ENCODE measurements at places on chromosomes 7 and 10.

DNA sequence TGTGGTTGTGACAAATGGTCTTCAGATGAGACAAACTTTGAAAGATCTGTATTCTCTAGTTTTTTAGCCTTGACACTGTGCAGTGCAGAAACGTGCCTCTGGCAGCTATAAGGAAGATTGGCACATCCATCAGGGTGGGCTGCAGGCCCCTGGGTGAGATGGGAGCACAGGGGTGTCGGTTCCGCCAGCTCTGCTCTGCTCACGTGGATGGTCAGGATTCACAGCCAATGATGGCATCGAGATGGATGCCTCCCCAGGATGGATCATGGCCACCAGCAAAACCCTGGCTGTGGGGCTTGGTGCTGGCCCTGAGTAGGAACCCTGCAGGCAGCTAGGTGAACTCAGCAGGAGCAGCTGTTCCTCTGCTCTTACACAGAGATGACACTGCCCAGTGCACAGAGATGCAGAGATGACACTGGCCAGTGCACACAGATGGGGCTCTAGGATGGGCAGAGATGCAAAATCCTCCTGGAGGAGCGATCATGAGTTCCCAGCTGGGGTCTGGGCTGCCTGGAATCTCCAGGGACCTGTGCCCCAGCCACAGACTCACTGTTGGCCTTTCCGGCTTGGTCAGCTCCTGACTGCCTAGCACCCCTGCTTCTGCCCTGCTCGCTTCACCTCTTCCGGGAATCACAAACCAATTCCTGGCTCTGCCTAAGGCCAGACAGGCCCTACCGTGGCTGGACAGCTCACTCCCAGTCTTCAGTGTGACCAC is 185.9 kb downstream of the TCERG1L start:
- DNase-seq, result no peak

- no peak for DNase-seq
Measured at GRCh38 chr10:97564776-97565175, 7.8 kb upstream of the ANKRD2 start.

GRCh38 chr10:11345224-11346054 is 266.0 kb downstream of the USP6NL start:
- DNase-seq, result no peak

GRCh38 chr7:44988701-44989100 is 9.9 kb upstream of the MYO1G start:
- no peak for DNase-seq

GRCh38 chr10:6292741-6293151 is 90.0 kb downstream of the PFKFB3 start:
- no peak for DNase-seq

DNA sequence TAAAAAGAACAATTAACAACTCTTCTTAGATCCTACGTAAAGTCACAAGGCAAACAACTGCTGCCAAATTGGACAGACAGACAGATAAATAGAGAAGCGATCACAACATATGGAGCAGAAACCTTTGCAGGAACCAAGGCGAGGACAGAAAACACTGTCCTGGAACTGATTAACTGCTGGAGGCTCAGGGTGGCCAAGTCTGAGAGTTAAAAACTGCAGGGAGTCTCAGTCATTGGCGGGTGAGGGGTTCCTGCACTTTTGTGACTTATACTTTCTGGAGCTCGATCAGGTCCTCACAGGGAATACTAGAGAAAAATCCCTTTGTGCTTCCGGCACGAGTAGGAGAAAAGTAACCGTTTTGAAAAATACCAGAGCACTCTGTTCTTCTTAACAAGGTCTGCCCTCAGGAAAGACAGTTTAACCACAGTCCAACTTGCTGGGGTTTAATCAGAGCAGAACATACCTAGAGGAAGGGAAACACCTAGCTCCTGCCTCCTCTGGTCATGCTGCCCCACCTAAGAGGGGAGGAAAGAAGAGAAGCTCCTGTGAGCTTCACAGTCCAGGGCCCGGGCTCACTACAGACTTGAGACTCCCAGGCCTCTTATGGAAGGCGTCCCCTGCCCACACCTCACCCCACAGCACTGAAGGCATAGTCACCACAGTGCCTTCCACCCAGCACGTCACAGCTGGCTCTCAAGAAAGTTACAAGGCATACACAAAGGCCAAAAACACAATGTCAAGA is 74.9 kb downstream of the LARP4B start:
- DNase-seq, result no peak

- no peak for DNase-seq
Measured at GRCh38 chr10:101263150-101263752, 34.0 kb upstream of the LBX1 start.

DNA sequence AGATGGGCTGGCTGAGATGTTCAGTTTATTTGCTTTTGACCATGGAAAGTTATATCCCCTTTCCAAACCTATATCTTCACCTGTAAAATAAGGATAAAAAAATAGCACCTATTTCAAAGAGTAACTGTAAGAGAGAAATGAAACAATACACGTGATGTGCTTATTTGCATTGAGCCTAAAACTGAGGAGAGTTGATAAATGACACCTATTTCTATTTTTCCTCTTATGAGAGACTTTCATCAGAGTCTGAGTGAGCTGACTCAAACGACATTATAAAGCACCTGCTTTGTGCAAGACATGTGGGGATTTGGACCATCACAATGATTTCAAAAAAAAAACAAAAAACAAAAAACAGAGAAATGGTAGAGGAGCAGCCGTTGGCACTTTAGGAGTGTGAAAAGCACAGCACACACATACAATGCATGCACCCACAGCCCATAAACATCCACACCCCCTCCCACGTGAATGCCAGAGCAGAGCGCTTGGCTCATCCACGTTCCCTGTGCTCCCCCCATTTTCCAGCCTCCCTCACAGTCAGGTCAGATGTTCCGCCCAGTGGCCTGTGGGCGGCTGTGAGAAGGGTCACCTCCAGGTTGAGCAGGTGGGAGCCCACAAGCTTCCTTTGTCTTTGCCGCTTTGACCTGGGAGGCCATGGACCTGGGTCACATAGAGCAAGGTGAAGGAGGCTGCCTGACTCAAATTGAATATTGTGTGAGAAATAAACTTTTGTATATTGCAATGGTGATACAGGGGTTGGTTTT is 253.2 kb upstream of the ZNF32 start:
- DNase-seq, result no peak

DNA sequence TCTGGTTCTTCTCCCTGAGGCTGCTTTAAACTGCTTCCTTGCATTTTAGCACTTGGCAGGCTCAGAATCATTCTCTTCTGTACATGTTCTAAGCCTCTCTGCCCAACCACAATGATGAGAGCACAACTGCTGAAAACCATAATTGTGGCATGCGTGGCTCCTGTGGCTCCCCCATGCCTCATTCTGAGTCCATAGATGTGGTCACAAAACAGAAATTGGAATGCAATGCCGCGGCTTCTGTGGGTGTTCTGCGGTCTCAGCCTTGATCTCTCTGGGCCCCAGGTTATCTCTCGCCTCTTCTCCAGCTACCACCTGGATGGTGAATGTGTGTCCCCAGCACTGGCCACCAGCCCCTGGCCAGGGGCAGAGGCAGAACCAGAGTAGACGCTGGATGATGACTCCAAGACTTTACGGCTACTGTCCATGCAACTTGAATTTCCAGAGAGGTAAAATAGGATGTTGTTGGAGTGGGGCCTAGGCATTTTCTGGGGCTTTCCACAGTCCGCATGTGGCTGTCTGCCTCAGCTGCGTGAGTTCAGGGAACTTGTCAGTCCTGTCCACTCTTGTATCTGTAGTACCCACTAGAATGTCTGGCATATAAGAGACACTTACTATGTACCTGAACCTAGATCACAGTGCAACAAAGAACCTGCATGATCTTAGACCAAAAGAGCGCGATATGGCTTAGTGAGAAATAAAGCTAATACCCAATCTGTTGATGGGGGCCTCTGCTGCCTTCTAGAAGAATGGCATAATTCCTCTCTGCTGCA is 52.4 kb upstream of the ADRB1 start:
- no peak for DNase-seq

- DNase-seq, result no peak
Measured at GRCh38 chr10:131818510-131819234, 82.1 kb upstream of the PPP2R2D start.

DNA sequence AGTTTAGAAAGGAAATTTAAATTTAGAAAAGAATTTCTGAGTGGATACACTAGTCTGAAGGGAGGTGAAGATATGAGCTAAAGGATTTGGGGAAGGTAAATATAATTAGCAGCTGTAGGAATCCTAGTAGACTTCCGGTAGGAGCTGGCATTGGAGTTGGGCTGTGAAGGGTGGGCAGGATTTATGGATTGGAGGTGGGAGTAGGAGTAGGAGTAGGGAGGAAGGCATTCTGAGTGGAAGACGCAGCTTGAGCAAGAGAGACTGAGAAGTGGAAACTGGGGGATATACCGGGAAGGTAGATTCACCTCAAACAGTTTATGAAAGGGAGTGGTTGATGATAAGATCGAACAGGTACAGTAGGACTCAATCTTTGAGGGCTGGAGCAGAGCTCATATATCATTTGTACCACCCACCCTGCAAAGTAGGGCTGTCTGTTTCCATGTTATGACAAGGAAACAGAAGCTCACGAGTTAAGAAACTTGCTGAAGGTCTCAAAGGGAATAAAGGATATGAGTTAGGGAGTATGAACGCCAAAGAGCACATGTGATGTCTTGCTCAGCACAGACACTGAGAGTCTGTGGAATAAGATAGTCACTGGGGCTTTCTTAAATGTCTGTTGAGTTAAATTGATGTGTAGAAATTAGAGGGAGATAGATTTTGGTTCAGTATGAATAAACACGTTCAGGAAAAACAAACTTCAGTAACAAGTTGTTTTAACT is 81.6 kb downstream of the RPS24 start:
- DNase-seq, result no peak

DNA sequence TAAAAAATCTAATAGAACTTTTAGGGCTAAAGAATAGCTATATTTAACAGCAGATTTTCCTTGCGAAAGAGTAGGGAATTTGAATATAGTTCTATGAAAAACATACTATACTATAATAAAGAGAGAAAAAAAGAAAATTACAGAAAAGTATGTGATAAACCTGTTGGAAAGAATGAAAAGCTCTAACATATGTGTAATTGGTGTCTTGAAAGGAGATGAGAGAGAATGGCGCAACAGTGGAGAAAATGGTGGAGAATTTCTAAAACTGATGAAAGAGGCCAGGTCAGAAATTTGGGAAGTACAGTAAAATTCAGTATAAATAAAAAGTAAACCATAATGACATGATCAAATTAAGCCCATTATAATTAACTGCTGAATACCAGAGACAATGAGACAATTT is 20.8 kb upstream of the CACNA2D1 start:
- no peak for DNase-seq

- no peak for DNase-seq
Measured at GRCh38 chr7:43735802-43736603, 6.7 kb upstream of the COA1 start.

DNA sequence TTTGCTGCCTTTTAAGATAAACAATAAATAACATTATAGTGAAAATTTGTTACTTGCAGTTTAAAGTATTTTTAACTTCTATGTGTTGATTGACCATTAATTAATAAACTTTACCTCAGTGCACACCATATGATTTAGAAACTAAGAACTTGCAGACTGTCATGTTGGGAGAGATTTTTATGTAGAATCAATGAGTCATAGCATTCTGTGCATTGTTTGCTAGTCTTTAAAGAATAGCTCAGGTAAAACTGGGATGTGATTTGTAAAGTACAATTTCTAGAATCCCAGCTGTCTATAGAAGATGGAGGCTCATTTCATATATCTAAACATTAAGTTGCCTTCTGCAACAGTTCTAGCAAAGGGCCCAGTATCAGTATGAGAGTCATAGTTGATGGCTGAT is 199.6 kb upstream of the SEMA3A start:
- no peak for DNase-seq

DNA sequence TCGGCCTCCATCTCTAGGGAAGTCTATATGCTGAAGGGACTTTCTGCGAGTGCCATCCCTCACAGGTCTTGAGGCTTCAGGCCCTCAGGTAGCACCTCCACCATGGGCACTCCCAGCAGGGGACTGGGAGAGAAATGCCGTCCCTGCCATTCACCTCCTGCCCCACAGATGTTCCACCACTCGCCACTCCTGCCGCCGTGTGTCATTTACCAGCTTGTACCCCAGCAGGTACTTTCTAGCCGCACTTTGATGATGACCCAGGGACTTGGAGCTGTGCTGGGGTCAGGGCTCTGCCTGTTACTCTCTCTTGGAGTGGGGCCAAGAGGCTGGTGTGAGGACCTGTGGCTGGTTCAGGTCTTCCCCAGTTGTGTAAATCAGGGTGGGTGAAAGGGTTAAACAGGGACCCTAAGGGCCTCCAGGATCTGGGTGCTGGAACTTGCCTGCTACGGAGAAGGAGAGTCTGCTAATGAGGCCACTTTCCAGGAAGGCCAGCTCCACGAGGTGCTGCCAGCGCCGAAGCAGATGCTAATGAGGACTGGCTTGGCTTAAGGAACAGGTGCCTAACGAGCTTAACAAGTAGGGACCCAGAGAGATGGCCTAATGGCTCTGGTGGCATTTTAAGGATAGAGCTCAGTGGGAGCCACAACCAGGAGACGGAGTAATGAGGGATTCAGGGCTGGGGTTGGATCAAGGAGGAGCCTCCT is 32.4 kb downstream of the CRHR2 start:
- no peak for DNase-seq

GRCh38 chr7:23471106-23471859 is 992 bp upstream of the IGF2BP3 start:
- peak; percentile 90 for DNase-seq

DNA sequence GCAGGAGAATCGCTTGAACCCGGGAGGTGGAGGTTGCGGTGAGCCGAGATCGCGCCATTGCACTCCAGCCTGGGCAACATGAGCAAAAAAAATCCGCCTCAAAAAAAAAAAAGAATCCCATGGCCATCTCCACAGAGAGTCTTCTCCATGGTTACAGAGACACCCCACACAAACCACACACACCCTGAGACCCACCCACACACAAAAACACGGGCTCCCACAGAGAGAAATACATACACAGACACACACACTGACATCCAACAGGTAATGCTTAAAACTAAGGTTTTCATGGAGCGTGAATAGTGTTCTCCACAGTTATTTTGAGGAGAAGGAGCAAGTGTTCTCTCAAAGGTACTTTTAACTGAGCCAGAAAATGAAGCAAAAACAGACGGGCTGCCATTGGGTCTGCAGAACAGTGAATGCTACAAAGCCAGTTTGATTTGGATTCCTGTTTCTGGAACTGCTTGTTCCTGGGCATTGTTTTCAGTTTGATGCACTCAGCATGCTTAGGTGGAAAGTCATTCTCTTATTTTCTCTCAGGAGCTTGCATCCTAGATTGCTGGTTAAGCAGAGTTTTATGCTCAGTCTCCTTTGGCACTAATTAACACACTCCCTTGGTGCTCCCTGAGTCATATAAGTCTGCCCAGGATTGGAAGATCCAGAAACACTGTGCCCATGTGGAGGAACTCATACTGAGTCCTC is 15.4 kb downstream of the AHCYL2 start:
- no peak for DNase-seq

- DNase-seq, result no peak
Measured at GRCh38 chr10:128643658-128644057, 517.4 kb upstream of the MKI67 start.
